Stimulated activated CD8-positive, alpha-beta memory T cell treated with anti-CD3 and anti-CD28 coated beads, Interleukin-2, amount 100 ng/mL, for 1 hour (primary cell): ENCODE measurements at places on chromosomes 1 and 21.

GRCh38 chr1:198519639-198520501 lies 20.6 kb downstream of the ATP6V1G3 start:
- no peak for DNase-seq

GRCh38 chr1:18668046-18668445 lies 37.4 kb downstream of the PAX7 start:
- no peak for DNase-seq

- no peak for DNase-seq
Observed at GRCh38 chr1:206824331-206824730, 41.1 kb upstream of the IL20 start.

- no peak for DNase-seq
Observed at GRCh38 chr1:206589206-206589605, 23.1 kb downstream of the EIF2D start.

DNA sequence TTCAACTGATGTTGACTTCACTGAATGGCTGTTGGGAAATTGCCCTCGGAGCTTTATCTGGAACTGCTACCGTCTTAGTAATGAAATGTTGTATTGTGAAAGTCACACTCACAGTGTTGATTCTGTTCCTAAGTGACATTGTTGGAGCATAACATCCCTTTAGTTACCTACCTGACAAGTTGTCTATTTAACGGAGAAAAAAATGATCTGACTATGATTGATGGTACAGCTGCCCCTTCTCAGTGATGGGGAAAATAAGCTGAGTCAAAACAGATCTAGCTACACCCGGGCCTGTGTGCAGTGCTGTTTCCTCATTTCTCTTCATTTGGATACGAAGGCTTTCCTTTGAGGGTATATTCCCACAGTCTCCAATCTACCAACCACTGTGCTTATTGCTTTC lies 472.3 kb upstream of the BRINP3 start:
- DNase-seq: no peak

- no peak for DNase-seq
Observed at GRCh38 chr1:55716151-55716550, 501.0 kb upstream of the USP24 start.

- no peak for DNase-seq
Observed at GRCh38 chr21:44370027-44370735, 16.8 kb downstream of the TRPM2 start.

- no peak for DNase-seq
Observed at GRCh38 chr1:223876590-223876989, 30.8 kb upstream of the TP53BP2 start.

DNA sequence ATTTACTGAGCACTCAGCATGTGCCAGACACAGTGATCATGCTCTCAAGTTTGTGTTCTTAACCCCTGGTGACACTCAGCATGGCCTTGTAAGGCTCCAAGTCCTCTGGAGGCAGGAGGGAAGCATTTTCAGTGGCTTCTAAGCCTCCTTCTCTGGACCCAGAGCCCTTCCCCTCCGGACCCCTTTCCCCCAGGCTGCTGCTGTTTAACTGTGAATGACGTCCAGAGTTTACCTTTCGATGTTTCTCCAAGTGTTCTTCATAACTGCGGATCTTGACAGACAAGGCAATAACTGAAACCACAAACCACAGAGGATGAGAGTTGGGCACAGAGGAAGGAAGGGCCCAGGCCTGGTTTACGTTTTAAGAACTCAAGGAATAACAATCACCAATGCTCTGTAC lies 6.5 kb downstream of the MRPS15 start:
- no peak for DNase-seq

- no peak for DNase-seq
Observed at GRCh38 chr1:94515296-94515947, 26.1 kb downstream of the F3 start.

DNA sequence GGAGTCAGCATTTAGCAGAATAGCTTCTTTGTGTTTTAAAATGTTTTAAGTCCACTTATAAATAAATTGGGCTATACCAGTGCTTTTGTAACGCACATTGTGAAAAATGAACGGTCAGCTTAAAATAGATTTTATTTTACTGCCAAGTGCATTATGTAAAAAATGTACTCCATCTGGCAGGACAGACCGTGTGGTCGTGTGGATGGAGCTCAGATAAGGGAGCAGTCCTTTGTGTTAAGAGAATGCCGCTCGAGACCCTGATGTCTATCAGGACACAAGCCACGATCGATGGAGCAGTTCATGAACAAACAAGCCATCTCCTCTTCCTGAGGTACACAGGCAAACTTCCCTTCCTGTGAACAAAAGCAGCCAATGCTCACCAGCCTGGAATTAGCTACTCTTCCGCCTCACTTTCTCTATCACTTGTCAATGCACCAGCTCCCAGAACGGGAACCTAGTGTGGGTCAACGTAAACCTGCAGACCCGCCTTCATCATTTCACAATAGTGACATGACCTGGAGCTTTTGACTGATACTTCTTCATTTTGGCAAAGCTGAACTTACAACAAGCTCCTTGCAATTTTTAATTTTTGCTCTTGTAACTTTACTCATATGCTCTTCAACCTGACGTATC lies 243.5 kb downstream of the TGFB2 start:
- DNase-seq: no peak

DNA sequence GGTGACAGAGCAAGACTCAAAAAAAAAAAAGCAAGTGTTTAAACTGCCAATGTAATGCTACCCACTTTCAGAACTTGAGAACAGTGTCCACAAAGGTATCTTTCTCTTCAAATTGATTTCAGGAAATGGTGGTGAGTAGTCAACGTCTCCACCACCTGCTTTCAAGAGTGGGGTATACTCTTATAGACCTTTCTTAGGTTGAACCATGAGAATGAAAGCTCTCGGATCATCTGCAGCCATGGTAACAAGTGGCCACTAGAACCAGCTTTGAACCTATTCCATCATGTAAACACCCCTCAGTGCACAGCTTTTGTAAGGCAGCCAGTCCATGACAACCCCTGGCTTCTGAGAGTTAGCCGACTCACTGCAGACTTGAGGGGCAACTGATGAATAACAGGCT lies 107.4 kb downstream of the NTPCR start:
- no peak for DNase-seq

GRCh38 chr1:165645654-165646366 lies 14.8 kb downstream of the MGST3 start:
- no peak for DNase-seq

DNA sequence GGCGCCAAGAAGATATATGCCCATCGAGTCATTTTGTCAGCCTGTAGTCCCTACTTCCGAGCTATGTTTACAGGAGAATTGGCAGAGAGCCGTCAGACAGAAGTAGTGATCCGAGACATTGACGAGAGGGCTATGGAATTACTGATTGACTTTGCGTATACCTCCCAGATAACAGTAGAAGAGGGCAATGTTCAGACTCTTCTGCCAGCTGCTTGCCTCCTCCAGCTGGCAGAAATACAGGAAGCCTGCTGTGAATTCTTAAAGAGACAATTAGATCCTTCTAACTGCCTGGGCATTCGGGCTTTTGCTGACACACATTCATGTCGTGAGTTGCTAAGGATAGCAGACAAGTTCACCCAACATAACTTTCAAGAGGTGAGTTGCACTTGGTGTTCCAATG lies 19.1 kb downstream of the KLHL20 start:
- DNase-seq: no peak

GRCh38 chr1:234987415-234988154 lies 141.1 kb downstream of the TOMM20 start:
- DNase-seq: no peak

DNA sequence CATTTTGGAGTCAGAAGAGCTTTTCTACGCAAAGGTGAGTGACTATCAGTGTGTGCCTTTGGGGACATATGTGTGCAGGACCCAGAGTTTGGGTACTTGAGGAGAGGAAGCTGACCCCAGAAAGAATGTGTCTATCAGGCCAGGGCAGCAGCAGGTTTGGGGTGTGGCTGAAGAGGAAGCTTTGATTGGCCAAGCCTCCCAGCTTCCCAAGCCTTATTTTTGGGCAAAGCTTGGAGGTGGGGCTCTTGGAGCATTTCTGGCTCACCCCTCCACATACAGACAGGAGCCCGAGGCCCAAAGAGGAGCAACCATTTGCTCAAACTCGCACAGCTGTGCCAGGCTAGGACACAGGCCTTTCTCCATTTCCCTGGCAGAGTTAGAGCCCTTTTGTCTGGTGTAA lies 4.7 kb downstream of the GPR3 start:
- DNase-seq: no peak

GRCh38 chr1:227762231-227762911 lies 27.1 kb downstream of the SNAP47 start:
- peak; percentile 76 for DNase-seq

- peak; percentile 48 for DNase-seq
Observed at GRCh38 chr1:111507411-111508201, 4.2 kb upstream of the ADORA3 start.

DNA sequence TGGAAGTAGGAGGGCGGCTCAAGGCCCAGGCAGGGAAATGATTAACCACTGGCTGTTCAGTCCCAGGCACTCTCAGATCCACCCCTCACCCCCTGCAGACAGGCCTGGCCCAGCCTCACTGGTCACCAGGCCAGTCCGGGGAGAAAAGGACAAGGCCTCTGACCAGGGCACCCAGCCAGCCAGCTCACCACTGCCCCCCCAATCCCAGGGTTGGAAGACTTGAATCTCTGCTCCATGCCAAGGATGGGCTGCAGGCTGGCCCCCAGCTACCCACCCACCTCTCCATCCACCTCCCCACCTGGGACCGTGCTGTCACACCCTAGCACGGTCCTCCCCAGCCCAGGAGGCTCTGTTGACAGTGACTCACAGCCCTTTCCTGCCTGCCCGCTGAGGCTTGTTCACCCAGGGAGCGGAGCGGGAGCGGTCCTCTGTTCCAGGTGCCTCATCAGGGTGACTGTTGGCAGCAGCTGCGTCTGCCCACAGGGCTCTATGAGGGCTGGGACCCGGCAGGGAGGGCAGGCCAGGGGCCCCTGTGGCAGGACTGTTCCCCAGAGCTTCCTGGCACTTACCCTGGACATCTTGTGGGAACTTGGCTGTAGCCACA lies 2.2 kb downstream of the LAD1 start:
- DNase-seq: no peak

DNA sequence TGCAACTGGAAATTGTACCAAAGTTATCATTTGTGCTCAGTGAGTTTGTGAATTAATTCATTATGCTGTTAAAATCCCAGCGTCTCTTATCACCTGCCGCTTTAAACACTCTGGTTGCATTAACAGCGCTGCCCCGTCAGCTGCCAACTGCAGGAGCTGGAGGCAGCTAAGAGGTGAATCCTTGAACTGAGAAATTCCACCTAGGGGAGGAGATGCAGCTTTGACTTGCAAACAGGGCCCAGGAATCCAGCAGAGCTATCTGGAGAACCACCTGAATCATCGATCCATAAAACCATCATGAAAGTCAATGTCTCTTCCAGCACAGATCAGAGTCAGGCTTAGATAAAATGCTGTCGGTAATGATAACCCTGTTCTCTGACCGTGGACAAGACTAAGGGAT lies 140.7 kb upstream of the PTBP2 start:
- no peak for DNase-seq

DNA sequence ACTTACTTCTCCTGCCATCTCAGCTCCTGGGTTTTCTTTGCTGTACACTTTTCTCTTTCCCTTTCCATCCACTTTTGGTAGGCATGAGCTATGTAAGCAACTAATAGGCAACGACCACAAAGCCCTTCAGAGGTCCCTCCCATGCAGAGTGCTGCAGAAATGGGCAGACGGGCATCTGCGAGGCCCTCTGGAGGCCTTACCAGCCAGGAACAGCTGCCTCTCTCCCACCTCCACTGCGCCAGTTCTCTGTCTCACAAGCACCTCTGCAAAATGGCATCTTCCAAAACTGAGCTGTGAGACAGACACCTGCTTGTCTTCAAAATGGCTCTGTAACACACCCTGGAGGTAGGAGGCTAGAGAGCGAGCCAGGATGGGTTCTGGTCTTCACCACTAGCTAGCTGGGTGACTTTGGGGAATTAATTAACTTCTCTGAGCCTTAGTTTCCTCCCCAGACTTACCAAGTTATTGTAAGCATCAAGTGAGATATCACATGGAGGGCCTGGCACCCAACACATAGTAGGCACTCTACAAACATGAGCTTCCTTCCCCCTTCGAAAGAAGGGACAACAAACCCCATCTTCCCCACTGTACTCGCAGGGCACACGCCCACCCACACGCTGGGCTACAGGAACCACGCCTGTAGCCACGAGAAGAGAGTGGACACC lies 62.0 kb downstream of the BCAR3 start:
- no peak for DNase-seq

- DNase-seq: no peak
Observed at GRCh38 chr1:229851511-229851910, 215.5 kb upstream of the GALNT2 start.

GRCh38 chr21:45496968-45497845 lies 45.0 kb downstream of the SLC19A1 start:
- DNase-seq: no peak

DNA sequence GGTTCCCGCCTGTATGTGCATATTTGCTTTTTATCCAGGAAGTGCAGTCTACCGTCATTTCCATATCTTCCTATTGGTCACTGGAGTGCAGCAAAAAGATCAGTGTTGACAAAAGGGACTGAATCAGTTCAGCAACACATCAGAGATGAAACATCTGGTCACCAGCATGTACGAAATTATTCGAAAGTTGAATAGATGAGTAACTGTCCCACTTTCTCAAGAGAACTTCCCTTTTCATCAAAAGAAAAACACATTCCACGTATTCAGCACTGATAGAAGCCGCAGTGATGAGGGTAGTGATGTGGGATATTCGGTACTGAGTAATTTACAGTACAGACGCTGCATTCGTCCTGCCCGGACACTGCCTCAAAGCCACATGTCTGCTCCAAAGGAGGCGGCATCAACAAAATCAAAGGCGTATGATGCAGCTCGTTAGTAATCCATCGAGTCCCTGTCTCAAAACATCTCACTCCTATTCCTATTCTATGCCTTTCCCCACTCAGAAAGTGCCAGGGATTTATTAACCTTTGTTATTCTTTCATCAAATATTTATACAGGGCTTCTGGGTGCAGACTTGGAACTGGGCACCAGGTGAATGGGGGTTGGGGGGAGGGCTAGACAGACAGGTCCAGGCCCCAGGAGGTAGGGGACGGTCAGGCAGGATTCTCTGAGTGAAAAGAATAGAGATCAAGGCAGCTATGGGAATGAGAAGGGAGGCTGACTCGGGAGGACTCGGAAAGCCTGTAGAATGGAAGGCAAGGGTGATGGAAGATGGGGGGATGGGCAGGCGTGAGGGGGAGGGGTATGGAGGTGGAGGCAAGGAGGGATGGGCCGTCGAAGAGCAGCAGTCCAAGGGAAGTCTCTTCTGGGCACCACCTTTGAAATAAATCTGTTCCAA lies 79.5 kb upstream of the SLC45A1 start:
- DNase-seq: no peak

- no peak for DNase-seq
Observed at GRCh38 chr1:96372881-96373280, 348.7 kb upstream of the PTBP2 start.
